NCI-H1930 (cell line): ENCODE measurements at places on chromosomes 6 and 20.

- no peak for DNase-seq
Observed at GRCh38 chr6:4603856-4604369, 172.3 kb upstream of the CDYL start.

DNA sequence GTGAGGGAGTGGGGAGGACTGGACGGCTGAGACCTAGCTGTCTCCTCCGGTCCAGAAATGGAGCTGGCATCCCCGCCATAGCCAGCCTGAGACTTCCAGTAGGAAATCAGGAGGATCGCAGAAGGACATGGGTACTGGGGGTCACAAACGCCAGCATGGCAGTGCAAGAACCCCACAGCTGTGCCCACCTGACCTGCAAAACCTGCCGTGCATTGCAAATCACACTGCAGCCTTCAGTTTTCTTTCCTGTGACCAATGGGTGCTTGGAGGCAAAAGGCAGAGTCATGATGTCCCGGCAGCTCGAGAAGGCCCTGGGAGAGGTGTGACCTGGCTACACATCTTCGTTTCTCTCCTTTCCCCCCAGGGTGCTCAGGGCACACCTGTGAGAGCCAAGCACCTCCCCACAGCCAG, 23.3 kb upstream of the PHACTR3 start:
- DNase-seq: no peak

GRCh38 chr6:8434727-8435092, 635 bp downstream of the SLC35B3 start:
- no peak for DNase-seq

DNA sequence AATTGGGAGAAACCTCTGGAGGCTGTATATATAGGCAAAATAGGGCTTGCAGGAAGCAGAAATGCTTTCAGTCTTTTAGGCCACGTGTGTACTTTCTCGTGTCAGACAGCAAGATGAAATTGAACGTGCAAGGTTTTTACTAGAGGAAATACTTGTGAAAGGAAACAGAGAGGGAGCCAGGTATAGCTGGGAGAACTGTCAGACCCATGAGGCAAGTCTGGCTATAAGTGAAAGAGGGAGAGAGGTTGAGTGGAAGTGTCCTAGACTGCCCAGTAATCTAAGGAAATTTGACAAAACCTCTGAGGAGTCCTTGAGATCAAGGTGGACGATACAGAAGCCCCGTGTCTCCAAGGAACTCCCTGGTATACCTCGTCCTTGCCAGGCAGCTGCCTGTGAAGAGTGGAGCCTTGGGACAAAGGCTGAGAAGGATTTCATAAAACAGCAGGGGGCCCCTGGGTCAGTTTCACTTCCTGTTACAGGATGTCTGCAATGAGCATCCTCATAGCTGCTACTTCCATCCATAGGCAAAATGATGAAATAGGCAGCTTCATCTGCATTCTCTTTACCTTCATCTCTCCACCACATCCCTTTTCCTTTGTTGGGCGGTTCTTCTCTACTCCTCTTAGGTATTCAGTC, 114.4 kb upstream of the MAP3K7 start:
- DNase-seq: no peak

GRCh38 chr6:224350-224749, 67.9 kb upstream of the DUSP22 start:
- no peak for DNase-seq
